NCI-H1417 treated with DMSO at 0.1 percent for 48 hours (cell line): ENCODE measurements at places on chromosomes 3 and 15.

DNA sequence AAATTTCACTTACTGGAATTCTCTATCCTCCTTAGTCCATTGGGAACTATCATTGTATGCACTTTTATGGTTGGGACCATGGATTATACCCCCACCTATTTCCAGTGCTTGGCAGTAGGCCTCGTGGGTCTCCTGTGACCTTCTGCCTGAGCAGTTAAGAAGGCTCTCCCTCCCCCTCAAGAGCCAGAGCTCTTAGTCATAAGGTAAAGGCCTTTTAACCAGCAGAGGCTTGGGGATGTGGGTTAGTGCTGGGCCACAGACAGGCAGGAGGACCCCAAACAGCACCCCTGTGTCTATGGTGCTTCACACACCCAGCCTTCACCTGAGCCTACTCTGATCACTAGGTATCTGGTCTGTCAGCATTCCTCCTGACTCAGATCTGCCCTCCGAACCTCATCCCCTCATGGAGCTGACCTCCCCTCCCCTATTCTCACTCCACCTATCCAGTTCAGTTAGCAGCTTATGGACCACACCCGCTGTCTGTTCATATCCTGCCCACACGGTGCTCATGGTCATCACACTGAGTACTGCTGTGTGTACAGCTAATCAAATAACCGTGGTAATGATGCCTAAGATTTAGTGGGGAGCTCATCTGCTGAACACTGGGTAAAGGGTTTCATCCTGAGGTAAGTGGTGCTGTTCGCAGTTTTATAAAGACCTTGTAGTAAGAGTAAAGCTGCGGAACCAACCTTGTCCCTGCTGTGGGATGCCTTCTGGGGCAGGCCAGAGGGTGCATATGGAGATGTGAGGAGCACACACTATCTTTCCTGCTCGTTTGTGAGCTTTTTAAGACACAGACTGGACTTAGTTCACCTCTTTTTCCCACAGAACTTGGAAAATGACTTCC is 40.9 kb downstream of the KLHL18 start:
- DNase-seq = no peak

DNA sequence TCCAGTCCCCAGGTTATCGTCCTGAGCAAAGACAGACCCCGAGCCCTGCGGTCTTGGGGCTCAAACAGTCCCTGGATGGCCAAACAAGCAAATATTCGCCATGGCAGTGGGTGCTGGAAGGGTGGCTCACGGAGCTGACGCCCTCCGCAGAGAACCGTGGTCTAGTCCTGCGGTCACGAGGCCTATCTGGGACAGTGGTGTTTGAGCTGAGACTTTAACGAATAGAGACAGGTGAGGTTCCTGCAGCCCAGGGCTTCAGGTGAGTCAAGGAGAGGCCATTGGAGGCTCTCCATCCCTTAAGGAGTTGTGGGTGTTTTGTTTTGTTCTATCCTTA is 399 bp upstream of the SUCLG2 start:
- no peak for DNase-seq

- no peak for DNase-seq
These were observed 166.9 kb downstream of the DCLK3 start for GRCh38 chr3:36597422-36597821.

GRCh38 chr15:31234815-31235214 is 91.8 kb upstream of the KLF13 start:
- no peak for DNase-seq

DNA sequence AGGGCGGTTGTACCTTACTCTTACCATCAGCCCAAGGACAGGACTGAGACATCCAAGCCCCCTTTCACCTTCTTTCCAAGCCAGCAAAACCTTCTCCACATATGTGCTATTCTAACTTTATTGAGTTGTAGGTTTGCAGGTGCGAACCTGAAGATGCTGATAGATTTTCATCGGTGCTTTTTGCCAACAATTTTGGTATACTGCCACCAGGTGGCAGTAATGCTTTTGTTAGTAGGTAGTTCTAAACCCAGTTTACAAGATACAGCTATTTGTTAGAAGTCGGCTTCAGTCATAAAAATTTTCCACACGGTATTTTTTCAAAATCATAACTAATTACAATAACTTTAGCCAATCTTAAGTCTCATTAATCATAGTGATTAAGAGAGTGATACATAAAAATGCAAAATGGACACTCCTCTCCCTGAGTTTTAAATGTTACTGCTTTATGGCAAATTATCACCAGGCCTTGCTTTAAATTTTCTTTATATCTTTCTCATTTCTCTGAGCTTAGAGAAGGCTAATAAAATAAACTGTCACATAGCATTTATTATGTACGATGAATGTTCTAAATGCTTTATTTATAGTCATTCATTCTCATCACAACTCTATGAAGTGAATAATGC is 636 bp downstream of the TBC1D21 start:
- DNase-seq = no peak

- DNase-seq = no peak
These were observed 21.2 kb downstream of the GPR156 start for GRCh38 chr3:120263792-120264191.

GRCh38 chr15:92499731-92500530 is 106.2 kb downstream of the ST8SIA2 start:
- DNase-seq = no peak

DNA sequence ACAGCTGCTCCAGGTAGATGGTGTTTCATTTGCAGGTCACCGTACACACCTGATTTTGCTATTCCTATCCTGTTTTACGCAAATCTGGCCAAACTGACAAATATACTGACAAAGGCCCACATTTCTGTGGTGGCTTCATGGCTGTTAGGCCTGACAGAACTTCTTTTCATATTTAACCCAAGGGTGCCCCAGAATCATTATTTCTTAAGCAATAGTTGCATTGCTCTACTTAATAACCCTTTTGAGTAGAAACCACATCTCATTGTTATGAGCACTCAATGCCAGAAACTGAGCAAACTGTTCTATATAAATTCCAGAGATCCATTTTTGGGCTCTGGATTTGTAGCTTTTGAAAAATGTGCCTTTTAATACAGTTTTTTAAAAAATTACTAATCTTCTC is 19.4 kb downstream of the ASTE1 start:
- DNase-seq = no peak

DNA sequence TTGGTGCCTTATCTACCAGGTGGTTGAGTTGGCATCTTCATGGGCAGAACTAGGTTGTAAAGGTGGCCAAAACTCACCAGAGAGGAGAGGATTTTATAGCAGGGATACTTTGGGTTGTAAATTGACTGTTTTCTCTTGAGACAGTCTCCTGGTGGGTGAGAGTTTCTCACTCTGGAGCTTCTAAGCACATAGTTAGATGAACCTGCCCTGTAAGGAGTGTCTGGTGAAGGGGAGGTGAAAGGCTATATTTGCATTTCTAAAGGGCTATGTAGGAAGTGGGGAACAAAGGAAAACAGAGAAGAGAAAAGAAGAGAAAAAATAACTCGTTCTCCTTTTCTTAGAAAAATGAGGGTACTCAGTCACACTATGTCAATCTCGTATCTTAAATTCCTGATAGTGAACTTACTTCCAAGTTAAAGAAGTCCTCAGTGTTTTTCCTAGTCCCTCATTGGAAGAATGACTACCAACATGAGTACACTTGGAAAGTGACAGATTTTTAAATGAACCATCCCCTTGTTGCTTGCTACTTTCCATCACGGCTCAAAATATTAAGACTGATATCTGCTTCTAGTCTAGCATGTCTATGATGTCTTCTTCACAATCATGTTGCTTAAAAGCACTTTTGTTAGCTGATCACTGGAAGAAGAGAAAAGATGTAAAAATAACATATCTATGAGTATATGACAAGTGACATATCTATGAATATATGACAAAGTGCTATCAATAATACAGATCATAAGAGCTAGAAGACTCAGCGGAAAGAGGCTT is 113.8 kb upstream of the P2RY1 start:
- no peak for DNase-seq

DNA sequence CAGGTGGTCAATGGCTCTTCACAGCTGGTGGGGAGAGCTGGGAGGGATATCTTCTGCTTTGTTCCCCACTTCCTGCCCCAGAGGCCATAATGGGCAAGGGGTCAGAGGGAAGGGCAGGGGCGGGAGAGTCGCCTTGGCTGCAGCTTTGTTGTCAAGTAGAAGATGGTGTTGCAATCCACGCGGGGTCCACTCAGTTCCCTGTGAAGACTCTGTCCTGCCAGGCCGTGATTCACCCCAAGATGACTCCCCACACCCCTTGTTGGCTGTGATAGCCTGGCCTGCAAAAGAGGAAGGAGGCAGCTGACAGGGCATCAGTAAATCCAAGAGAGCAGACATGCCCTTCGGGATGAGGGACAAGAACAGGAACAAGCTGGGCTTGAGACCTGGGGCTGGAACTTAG is 6.9 kb downstream of the GALNT15 start:
- DNase-seq = no peak

DNA sequence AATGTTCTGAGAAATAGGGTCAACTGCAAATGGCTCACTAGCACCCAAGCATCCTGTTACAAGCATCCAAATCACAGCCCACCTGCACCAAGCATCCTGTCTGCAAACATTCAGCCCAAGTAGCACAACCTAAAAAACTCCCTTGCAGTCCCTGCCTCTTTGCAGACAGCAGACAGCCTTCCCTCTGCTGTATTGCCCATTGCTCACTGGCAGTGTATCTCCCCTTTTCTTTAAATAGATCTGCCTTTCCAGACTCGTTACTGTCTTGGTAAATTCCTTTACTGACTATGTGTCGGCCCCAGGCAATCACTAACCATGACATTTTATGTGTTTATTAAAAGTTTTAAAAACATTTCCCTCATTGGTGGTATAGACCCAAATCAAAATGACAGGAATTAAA is 155.4 kb downstream of the ADAMTSL3 start:
- DNase-seq = no peak

GRCh38 chr15:75151214-75152128 is 50.2 kb upstream of the C15orf39 start:
- DNase-seq = no peak

DNA sequence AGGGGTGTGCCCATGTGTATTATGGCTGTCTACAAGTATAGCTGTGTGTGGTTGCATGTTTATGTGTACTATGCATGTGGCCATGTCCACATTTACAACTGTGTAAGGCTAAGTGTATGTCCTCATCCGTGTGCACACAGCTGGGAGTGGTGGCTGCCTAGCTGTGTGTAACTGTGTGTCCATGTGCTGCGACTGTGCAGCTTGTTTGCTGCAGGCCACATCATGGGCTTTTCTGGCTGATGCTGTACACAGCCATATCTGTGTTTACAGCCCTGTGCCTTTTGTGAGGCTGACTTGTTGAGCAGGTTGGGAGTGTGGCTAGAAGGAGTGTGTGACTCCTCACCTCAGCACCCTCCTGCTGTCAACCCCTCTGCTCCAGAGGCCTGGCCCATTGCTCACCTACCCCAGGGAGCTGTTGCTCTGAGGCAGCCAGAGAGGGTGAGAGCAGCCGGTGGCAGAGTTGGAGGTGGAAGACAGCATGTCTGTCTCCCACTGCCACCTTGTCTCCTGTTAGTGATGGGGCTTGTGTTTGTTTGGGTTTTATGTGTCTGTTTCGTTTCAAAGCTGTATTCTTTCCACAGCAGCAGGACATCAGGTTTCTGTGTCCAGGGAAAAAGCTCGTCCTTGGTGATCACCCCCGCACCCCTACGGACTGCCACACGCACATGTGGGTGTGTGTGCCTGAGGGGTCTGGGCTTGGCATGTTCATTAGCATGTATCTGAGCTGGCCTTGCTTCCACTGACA is 1.4 kb upstream of the GRM2 start:
- DNase-seq = no peak

DNA sequence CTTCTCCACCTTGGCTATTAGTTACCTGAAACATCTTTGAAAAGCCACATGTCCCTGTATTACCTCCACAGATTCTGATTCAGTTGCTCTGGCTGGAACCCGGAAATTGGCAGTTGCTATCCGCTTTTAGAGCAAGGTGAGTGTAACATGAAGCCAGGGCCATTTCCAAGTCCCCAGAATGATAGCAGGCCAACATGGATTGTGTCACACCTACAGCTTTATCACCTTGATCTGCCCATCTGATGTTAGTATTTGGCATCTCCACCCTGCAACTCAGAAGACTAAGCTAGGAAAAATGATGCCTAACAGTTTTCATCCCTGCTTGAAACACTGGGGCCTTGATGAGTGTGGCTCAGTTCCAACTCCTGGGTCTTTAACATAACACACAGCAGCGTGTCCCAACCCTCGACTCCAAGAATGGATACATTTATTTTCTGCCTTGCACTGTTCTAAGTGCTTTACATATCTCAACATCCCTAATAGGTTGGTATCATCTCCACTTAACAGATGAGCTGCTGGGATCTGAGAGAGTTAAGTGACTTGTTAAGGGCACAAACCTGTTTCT is 21.3 kb upstream of the NUDT16 start:
- no peak for DNase-seq

DNA sequence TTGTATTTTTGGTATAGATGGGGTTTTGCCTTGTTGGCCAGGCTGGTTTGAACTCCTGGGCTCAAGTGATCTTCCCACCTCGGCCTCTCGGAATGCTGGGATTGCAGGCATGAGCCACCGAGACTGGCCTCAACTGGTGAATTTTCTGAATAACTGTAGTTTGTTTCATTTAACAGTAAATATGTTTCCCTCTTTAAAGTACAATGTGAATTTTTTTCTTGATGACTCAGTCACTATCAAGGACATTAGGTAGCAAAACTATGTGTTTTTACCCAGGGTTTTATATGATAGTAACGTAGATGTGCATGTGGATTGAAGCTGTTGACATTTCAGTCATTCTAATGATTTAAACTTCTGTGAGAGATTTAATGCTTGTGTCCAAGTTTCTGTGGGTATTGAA is 40.2 kb upstream of the MAPKBP1 start:
- DNase-seq = no peak

- no peak for DNase-seq
These were observed 22.8 kb downstream of the KAT2B start for GRCh38 chr3:20062996-20063395.

- DNase-seq = no peak
These were observed 13.0 kb downstream of the MECOM start for GRCh38 chr3:169650503-169650902.

DNA sequence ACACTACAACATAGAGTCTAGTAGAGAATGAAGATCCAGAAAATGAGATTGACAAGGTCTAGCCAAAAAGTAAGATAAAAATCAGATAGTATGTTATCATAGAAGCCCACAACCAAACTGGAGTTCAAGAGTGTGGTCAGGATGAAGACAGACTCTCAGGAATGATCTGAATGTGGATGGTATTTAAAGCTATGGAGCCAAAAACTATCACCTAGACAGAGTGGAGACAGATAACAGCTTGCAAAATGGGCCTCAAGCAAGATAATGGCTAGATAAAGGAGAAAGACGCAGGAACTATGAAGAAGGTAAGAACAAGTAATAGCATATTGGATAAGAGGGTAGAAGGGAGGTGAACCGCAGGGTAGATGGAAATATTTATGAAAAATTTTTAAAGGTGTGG is 35.4 kb downstream of the ZMAT3 start:
- DNase-seq = no peak

GRCh38 chr3:72535772-72536171 is 312.5 kb downstream of the SHQ1 start:
- no peak for DNase-seq

- no peak for DNase-seq
These were observed 57.5 kb upstream of the TRA2B start for GRCh38 chr3:185995352-185995751.

DNA sequence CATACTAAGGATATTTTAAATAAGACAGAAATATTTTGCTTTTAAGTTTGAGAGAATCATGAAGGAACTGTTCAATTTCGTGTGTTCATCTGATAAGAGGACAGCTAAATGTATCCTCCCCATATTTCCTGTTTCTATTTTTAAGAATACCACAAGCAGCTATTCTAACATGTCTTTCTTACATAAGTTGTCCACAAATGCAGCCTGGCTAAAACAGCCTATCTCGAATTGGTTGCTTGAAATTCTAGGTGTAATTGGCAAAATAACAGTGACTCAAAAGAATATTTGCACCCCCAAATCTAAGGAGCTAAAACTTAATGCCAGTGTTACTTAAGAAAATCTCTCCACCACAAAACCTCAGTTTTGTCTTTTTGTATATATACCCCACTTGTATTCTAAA is 35.0 kb downstream of the BTLA start:
- DNase-seq = no peak
